Right cardiac atrium (tissue), 5 donors: ENCODE measurements at places on chromosomes 12 and 14. TPM values are rescaled to one million over a fixed set of nuclear protein-coding genes. Genes with fewer than 3 reads are reported as not detected.
A peak's percentile ranks its signal among the peaks of the same experiment; 100 is the strongest.

KIF5A gene
- polyA plus RNA-seq, result 0.20 TPM

ZFHX2 gene
- 0.50 TPM for polyA plus RNA-seq

DACT1 gene
- 4.8 TPM for polyA plus RNA-seq

KRT73 gene
- polyA plus RNA-seq, result not detected

NTS gene
- 1.1 TPM for polyA plus RNA-seq

TAS2R8 gene
- polyA plus RNA-seq, result not detected

DNA sequence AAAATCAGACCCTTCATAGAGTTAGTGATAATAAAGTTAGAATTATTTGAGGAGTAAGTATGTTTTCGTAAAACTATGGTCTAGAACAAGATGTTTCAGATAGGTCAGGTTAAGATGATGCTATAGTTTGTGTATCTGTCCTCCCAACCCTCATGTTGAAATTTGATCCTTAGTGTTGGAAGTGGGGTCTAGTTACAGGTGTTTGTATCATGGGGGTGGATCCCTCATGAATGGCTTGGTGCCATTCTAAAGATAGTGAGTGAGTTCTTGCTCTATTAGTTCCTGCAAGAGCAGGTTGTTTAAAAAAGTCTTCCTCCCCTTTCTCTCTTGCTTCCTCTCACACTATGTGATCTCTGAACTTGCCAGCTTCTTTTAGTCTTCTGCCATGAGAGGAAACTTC, 707.3 kb upstream of the FOXG1 start:
- no peak for DNase-seq

DNA sequence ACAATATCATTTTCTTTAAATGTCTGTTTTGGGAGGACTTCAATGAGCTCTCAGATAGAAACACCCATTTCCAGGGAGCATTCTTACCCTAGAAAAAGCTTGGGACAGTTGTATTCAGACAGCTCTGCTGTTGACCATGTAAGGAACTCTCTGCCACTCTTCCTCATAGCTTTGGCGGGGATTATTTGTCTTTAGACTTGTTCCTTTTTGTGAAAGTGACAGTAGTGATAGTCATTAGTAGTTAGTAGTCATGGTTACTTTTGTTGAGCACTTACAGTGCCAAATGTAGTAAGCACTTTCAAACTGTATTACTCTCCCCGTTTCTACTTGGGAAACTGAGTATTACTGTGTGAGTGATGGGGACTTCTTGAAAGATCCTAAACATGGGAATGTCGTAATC, 167.3 kb downstream of the RGS6 start:
- DNase-seq, result no peak

DNA sequence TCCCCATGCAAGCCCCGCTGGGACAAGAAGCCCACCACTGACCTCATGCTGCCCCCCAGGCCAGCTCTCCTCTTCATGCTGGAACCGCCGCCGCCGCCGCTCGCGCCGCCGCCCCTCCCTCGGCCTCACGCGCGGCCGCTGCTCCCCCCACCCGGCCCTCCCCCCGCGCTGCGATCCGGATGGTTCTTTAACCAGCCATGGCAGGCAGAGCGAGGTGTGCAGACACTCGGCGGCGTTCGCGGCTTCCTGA, at the start of gene DCAF5:
TSS of gene DCAF5 (minus strand) at position 218 of the 250 bp plus-strand sequence. CDS start at position 77, 141 bp downstream.
- DNase-seq, result no peak

DNA sequence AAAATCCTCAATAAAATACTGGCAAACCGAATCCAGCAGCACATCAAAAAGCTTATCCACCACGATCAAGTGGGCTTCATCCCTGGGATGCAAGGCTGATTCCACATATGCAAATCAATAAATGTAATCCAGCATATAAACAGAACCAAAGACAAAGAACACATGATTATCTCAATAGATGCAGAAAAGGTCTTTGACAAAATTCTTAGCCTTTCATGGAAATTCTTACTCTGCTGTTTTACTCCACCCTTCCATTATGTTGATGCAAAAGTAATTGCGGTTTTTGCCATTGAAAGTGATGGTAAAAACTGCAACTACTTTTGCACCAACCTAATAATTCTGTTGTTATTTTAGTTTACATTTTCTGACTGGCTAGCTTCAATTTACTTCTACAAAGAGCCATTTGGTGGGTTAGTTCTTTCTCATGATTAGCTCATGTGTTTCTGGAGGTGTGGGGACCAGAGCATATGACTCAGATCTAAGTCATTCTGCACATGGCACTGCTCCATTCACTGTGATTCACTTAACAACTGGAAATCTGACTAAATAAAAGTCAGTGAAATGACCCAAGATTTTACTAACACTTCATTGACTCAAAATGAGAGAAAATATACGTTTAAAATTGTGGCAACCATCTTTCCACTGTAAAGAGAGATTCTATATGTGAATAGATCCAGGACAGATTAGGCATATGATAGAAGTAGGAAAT, 99.9 kb downstream of the TMTC3 start:
- DNase-seq, result peak; percentile 14

- no peak for DNase-seq
Measured at GRCh38 chr12:22657538-22657937, 32.6 kb downstream of the ETNK1 start.

GRCh38 chr14:81710232-81710845, 176.7 kb upstream of the SEL1L start:
- no peak for DNase-seq

- DNase-seq, result no peak
Measured at GRCh38 chr14:39203659-39204606, 28.9 kb downstream of the PNN start.

GRCh38 chr14:81535396-81536164, 1.9 kb upstream of the SEL1L start:
- DNase-seq, result no peak

- DNase-seq, result no peak
Measured at GRCh38 chr14:71242237-71242748, 335.0 kb downstream of the PCNX1 start.

DNA sequence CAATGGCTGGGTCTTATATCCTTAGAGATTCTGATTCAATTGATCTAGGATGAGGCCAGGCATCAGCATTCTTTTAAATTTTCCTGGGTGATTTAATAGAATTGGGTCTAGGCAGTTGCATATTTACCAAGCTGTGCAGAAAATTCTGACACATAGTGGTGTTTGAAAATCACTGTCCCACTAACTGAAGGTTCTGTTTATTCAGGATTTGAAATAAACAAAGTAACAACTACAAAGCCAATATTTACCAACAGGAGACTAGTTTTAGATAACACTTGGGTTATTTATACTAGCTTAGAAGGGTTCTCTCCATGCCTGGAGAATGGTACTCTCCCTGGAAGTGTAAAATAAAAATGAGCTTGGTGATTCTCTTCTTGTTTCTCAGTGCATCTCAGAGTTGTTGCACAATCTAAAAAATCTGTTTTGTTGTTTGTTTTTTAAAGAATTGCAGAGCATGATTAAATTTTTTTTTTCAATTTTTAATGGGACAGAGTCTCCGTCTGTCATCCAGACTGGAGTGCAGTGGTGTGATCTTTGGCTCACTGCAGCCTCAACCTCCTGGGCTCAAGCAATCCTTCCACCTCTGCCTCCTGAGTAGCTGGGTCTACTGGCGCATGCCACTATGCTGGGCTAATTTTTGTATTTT, 16.9 kb downstream of the BEST3 start:
- DNase-seq, result no peak

GRCh38 chr14:72608391-72609204, 285.3 kb downstream of the DPF3 start:
- no peak for DNase-seq

DNA sequence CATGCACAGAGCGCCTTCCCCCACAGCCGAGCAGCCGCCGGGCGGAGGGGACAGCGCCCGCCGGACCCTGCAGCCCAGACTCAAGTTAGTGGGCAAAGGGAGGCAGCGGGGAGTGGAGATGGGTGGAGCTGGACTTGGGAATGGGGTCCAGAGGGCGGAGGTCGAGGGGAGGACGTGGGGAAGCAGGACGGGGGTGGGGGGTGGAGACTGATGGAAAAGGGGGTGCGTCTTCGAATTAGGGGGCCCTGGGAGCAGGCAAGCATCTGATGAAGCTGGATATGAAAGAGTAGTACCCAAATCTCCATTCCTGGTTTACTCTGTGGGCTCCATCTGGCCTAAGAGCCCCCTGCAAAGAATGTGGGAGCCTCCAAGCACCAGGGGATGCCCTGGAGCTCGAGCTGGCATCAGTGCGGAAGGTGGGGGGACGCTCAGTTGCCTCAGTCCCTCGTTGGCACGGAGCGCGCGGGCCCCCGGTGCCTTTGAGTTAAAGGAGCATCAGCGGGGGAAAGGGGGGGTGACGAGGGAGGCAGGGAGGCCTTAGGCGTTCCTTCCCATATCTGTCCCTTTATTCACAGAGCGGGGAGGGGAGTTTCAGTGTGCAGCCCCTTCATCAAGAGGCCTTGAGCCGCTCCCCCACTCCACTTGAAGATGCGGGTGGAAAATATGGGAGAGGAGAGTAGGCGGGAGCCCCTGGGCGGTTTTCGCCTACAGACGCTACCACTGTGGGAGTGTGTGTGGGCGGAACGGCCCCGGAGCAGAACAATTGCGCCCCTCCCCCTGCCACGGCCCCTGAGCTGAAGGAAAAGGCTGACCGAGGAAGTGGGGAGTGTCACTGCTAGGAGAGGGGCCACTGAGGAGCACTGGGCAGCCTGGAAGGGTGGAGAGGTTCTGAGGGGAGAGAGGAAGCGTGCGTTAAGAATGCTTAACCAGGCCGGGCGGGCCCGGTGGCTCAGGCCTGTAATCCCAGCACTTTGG, 644 bp downstream of the NAB2 start:
- peak; percentile 94 for DNase-seq

DNA sequence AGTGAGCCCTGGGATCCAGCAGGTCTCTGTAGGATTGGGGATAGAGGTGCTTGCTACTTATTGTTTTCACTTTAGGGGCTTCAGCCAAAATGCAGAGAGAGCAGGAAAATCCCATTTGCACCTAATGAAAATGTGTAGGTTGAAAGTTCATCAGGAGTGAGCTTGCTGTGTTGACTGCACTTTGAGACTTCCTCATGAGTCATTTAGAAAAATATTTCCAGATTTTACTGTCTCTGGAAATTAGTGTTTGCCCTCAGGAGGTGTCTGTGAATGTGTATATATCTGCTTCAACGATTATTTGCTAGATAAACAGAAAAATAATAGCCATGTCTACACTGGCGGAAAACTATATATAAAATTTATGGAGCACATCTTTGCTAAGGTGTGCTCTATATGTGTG, 159.3 kb downstream of the CAND1 start:
- DNase-seq, result no peak

DNA sequence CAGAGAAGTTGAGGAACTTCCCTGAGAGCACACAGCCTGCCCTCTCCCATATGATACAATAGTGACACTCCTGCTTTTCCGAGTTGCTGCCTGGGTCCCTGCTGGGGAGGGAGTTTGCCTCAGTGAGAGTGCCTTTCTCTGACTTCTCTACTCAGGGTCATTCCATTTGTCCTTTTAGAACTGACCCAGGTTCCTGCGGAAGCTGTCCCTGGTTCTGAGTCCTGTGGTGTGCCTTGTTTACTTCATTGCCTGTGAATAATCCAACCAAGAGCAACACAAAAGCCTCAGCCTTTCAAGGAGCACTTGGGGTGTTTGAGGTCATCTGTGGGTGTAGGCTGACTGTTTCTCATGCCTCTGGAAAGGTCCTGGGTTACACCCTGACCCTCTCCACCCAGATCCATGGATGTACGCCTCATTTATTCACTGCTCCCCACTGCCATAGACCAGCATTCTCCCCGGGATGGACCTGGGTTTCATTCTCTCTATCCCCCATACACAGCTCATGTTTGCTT, 13.6 kb downstream of the SERPINA1 start:
- DNase-seq, result no peak

DNA sequence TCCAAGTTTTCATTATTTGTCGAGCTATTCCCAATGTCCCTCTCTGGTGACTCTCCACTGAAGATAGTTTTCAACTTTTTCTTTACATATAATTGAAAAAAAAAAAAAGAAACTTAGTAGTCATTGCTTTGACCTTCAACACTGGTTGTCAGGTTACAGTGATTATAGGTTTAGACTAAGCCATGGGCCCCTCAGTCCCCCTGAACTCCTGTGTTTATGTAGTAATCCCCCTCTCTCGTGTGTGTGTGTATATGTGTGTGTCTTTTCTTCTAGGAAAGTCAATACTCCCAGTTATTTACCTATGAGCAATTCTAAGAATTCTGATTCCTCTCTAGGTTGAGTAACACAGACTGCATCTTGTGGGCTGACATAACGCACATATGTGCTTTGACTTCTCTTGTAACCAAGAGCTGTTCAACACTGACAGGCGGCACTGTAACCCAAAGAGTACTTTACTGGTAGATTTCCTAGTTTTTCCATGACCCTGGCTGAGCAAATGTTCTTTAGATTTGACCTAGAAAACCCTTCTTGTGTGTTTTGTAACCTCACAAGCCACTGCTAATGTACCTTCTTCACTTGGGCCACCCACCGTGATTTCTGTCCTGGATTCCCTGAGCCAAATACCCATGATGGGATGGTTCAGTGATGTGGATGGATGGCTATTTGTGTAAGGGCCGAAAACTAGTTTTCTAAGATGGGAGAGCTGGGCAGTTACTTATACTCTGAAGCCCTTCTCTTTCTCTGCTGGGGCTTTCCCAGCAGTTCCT, 15.0 kb upstream of the MANSC4 start:
- DNase-seq, result no peak

- DNase-seq, result no peak
Measured at GRCh38 chr12:53579545-53579955, 46.6 kb downstream of the ATF7 start.

GRCh38 chr14:20791187-20791586, 10.1 kb downstream of the RNASE6 start:
- DNase-seq, result no peak

DNA sequence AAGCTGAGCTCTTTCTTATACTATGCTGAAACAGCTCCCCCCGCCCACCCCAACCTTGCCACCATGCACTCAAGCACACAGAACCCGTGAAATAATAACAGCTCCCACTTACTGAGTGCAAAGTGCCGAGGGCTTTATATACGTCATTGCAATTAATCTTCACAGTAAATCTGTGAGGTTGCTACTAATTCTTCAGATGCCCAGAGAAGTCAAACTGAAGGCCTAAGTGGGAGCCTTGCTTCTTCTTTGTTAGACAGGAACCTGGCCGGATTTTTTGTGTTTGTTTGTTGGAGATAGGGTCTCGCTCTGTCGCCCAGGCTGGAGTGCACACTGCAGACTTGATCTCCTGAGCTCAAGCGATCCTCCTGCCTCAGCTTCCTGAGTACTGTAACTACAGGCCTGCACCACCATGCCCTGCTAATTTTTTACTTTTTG, 34.0 kb downstream of the VCPKMT start:
- no peak for DNase-seq

- no peak for DNase-seq
Measured at GRCh38 chr12:32273712-32274111, 125.6 kb upstream of the FGD4 start.

GRCh38 chr12:100061814-100062213, 77.1 kb upstream of the ANKS1B start:
- DNase-seq, result no peak

DNA sequence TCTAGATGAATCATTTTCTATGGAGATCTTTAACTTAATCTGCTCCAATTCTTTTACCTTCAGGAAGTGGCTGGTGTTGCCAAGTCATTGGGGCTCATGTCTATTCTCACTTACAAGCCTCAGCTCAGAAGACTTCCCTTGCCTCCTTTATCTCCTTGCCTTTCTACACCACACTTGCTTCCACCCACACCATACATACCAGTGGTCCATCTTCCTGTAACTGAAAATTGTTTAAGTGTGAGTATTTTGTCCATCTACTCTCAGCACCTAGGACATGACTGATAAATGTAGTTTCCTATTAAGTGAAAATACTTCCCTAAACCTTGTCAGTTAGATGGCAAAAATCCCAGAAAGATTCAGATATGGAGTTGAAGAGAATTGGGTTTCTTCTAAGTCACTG, 199.7 kb upstream of the CPNE8 start:
- no peak for DNase-seq

- no peak for DNase-seq
Measured at GRCh38 chr12:112317481-112317880, 64.8 kb downstream of the HECTD4 start.
